ENCODE measurements at places on chromosomes 12 and 14.

- peaks cover 7% of the 10 kb centered on the region for H3K4me1 ChIP-seq
- H3K27ac ChIP-seq, result no peak overlapping the region
- H3K27me3 ChIP-seq, result no peaks in the 10 kb centered on the region
- no peak for DNase-seq
These were observed 3.7 kb downstream of the MVK start for GRCh38 chr12:109577311-109577710.

GRCh38 chr14:61742371-61742770, 19.8 kb upstream of the SNAPC1 start:
- no peak overlapping the region for H3K27ac ChIP-seq
- peaks cover 68% of the 10 kb centered on the region for H3K36me3 ChIP-seq
- no peaks in the 10 kb centered on the region for H3K4me1 ChIP-seq
- DNase-seq, result no peak
- H3K4me3 ChIP-seq, result no peak overlapping the region

GRCh38 chr12:131281016-131281415, 327.3 kb downstream of the ADGRD1 start:
- H3K4me1 ChIP-seq, result no peaks in the 10 kb centered on the region
- H3K4me3 ChIP-seq, result no peak overlapping the region
- no peaks in the 10 kb centered on the region for H3K27me3 ChIP-seq
- no peaks in the 10 kb centered on the region for H3K36me3 ChIP-seq

GRCh38 chr12:53536962-53537361, 29.7 kb upstream of the NPFF start:
- DNase-seq, result no peak
- no peaks in the 10 kb centered on the region for H3K27me3 ChIP-seq
- no peak overlapping the region for H3K27ac ChIP-seq
- H3K4me3 ChIP-seq, result no peak overlapping the region
- no peaks in the 10 kb centered on the region for H3K4me1 ChIP-seq

GRCh38 chr12:113961921-113962710, 4.0 kb downstream of the RBM19 start:
- peaks cover 5% of the 10 kb centered on the region for H3K4me1 ChIP-seq
- no peak overlapping the region for H3K4me3 ChIP-seq
- no peaks in the 10 kb centered on the region for H3K27me3 ChIP-seq
- no peak overlapping the region for H3K27ac ChIP-seq

DNA sequence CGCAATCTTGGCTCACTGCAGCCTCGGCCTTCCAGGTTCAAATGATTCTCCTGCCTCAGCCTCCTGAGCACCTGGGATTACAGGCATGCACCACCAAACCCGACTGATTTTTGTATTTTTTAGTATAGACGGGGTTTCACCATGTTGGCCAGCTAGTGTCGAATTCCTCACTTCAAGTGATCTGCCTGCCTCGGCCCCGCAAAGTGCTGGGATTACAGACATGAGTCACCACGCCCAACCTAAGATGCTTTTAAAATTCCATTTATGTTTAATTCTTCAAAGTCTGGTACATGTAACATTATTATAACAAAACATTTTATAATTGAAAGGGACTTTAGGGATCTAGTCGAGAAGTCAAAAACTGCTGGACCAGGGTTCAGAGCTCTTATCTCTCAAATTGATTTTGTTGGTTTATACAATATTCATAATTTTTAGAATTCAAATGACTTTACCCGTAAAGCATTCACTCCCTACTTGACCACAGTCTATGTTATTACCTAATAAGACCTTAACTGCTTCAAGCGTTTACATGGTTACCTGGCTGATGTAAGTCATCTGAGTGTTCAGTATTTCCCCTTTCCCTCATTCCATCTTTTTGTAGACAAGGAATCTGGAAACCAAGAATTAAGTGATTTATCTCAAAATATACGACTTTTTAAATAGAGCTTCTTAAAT, 28.2 kb downstream of the RAP1B start:
- H3K36me3 ChIP-seq, result no peaks in the 10 kb centered on the region
- no peaks in the 10 kb centered on the region for H3K27me3 ChIP-seq
- H3K4me3 ChIP-seq, result peak overlapping the region; percentile 4
- H3K4me1 ChIP-seq, result peaks cover 48% of the 10 kb centered on the region
- no peak overlapping the region for H3K27ac ChIP-seq

- no peak overlapping the region for H3K27ac ChIP-seq
- no peak for DNase-seq
- H3K4me3 ChIP-seq, result no peak overlapping the region
These were observed 63.2 kb downstream of the PLEKHG3 start for GRCh38 chr14:64767215-64767964.

DNA sequence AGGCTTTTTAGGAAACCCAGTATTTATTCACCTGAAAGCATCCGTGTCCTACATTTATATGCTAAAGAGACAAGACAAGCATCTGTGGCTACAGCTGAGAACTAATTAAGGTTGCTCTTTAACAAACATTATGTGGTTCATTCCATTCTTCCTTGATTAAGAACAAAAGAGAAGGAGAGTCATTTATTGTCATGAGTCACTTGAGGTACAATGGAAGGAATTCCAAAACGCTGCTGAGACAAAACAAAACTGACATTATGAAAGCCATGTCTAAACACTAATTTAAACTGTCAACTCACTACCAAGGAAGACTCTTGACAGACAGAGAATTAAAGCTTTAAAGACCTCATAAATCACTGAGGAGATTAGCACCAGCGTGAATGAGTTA, 214.4 kb downstream of the BMP4 start:
- no peaks in the 10 kb centered on the region for H3K36me3 ChIP-seq
- H3K27me3 ChIP-seq, result no peaks in the 10 kb centered on the region
- H3K4me3 ChIP-seq, result no peak overlapping the region
- H3K27ac ChIP-seq, result no peak overlapping the region
- no peak for DNase-seq
- no peaks in the 10 kb centered on the region for H3K4me1 ChIP-seq

GRCh38 chr12:24864796-24865125, 84.1 kb downstream of the BCAT1 start:
- H3K36me3 ChIP-seq, result no peaks in the 10 kb centered on the region
- DNase-seq, result no peak
- no peak overlapping the region for H3K27ac ChIP-seq
- no peaks in the 10 kb centered on the region for H3K4me1 ChIP-seq
- no peak overlapping the region for H3K4me3 ChIP-seq
- no peaks in the 10 kb centered on the region for H3K27me3 ChIP-seq

GRCh38 chr12:116172224-116172849, 105.2 kb downstream of the MED13L start:
- no peak overlapping the region for H3K27ac ChIP-seq
- peak overlapping the region; percentile 30 for H3K4me3 ChIP-seq
- peaks cover 5% of the 10 kb centered on the region for H3K4me1 ChIP-seq
- H3K27me3 ChIP-seq, result no peaks in the 10 kb centered on the region
- DNase-seq, result no peak

DNA sequence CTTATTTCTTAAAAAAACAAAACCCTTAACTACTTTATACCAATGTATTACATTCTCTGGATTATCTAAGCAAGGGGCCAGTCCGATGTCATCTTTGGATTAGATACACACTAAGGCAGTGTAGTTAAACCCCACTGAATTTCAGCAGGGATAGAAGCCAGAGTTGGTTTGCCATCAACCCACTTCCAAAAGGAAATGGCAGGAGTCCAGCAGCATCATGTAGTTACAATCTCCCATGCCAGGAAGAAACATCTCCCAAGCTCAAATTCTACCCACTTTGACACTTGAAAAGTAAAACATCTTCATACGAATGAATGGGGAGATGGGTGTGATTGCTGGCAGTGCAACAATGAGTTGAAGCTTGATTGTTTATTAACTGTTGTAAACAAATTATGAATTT, 203.5 kb upstream of the PLXNC1 start:
- no peaks in the 10 kb centered on the region for H3K27me3 ChIP-seq
- no peak for DNase-seq
- H3K36me3 ChIP-seq, result no peaks in the 10 kb centered on the region
- no peak overlapping the region for H3K27ac ChIP-seq
- no peaks in the 10 kb centered on the region for H3K4me1 ChIP-seq
- H3K4me3 ChIP-seq, result no peak overlapping the region

DNA sequence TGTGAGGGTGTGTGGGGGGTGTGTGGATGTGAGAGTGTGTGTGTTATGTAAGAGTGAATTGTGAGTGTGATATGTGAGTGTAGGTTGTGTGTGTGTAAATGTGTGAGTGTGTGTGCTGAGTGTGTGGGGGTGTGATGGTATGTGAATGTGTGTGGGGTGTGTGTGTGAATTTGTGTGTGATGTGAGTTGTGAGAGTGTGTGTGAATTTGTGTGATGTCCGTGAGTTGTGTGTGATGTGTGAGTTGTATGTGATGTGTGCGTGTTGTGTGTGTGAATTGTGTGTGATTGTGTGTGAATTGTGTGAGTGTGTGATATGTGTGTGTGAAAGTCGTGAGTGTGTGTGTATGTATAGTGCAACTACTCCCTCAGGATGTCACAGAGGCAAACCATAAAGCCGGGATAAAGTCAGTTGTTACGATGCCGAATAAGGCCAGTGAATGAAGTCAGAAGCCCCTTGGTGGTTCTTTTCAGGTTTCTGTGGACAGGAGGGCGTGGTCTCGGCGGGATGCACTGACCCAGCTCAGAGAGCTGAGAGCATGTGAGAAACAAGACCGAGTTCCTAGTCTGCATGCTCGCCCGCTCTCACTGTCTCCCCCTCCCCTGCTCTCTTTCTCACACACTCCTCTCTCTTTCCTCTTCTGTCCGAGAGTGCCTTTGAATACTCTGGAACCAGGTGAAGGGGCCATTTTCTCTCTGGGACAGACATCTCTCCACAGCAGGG, 71.8 kb upstream of the MAX start:
- no peak for DNase-seq
- no peaks in the 10 kb centered on the region for H3K36me3 ChIP-seq
- H3K4me3 ChIP-seq, result no peak overlapping the region
- H3K4me1 ChIP-seq, result peaks cover 7% of the 10 kb centered on the region
- H3K27ac ChIP-seq, result no peak overlapping the region

DNA sequence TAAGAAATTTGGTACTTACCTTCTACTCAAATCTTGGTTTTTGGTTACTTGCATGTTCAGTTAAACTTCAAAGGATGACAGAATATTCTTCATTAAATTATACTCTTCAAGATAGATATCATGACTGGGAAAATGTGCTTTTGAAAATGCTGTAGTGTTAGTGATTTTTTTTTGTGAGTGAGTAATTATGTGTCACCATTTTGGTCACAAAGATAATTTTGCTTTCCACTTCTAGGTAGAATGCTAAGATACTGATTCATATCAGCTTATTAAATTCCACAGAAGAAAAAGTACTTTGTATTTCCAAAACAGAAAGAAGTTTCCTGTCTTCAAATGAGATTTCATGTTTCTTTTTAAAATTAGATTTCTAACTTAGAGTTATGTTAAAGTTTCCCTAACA, 61.2 kb downstream of the ATXN7L3B start:
- no peak overlapping the region for H3K4me3 ChIP-seq
- H3K4me1 ChIP-seq, result no peaks in the 10 kb centered on the region
- no peaks in the 10 kb centered on the region for H3K36me3 ChIP-seq

GRCh38 chr12:82176026-82176425, 182.2 kb downstream of the CCDC59 start:
- no peak overlapping the region for H3K4me3 ChIP-seq
- no peaks in the 10 kb centered on the region for H3K27me3 ChIP-seq
- no peak overlapping the region for H3K27ac ChIP-seq
- no peaks in the 10 kb centered on the region for H3K4me1 ChIP-seq
- H3K36me3 ChIP-seq, result no peaks in the 10 kb centered on the region

DNA sequence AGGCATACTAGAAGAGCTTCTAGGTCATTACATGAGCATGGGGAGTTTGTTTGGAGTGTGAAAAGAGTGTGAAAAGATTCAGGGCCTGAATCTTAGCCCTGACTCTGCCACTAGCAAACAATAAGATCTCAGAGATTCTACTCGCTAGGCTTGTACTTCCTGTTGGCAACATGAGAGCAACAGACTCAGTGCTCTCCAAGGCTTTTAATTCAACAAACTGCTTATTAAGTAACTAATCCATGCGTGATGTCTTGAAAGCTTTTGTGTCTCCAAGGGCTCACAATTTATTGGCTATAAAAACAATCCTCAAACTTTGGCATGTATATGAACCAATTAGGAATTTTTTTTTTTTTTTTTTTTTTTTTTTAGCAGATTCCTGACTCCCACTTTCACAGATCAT, 105.1 kb downstream of the STXBP6 start:
- H3K4me1 ChIP-seq, result no peaks in the 10 kb centered on the region
- H3K4me3 ChIP-seq, result no peak overlapping the region
- no peak for DNase-seq
- no peaks in the 10 kb centered on the region for H3K36me3 ChIP-seq
- no peak overlapping the region for H3K27ac ChIP-seq

DNA sequence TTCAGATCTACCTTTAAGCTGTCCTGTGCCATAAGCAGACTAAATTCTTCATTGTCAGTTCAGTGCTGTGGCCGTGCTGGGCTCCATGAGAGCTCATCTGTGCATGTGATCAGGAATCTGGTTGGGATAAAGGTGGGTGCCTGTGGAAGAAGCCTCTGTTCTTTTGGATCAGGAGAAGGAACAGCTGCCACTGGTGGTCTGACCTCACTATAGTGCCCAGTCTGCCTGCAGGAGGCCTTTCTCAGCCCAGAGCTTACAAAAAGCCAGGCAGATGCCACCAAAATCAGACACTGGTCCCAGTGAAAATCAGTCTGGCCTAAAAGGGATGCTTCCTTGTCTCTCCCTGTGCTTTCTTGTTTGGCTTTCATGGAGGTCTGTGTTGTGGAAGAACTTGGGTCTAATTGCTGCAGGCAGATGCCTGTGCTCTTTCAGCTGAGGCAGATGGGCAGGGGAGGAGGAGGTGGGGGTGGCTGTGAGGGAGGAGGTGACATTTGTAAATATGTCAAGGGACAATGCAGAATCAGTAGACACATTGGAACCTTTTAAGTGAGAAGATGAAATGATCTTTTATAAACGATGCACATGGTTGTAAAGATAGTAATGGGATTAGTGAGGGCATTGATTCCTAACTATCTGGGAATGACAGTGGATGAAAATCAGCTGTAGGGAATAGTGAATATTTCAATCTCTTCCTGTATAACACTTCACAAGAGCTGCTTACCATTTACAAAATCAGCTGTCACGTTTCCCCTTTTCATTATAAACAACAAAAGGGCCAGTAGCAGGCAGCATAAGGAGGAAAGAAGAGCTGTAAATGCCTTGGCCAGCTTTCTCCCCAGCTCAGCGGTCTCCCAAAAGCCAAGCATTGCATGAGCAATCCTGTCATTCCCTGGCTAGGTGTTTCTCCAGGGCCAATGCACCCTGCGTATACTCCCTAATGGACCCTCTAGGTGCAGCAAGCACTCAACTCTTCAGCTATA, 44.6 kb downstream of the CACNA2D4 start:
- H3K36me3 ChIP-seq, result no peaks in the 10 kb centered on the region
- H3K27me3 ChIP-seq, result no peaks in the 10 kb centered on the region
- DNase-seq, result no peak
- no peak overlapping the region for H3K27ac ChIP-seq
- no peak overlapping the region for H3K4me3 ChIP-seq

GRCh38 chr14:23097786-23098185, 2.5 kb downstream of the C14orf119 start:
- H3K27ac ChIP-seq, result no peak overlapping the region
- H3K36me3 ChIP-seq, result peaks cover 28% of the 10 kb centered on the region
- H3K27me3 ChIP-seq, result no peaks in the 10 kb centered on the region

Data from effector memory CD4-positive, alpha-beta T cell (primary cell).